ENCODE measurements at places on chromosomes 4 and X.

DNA sequence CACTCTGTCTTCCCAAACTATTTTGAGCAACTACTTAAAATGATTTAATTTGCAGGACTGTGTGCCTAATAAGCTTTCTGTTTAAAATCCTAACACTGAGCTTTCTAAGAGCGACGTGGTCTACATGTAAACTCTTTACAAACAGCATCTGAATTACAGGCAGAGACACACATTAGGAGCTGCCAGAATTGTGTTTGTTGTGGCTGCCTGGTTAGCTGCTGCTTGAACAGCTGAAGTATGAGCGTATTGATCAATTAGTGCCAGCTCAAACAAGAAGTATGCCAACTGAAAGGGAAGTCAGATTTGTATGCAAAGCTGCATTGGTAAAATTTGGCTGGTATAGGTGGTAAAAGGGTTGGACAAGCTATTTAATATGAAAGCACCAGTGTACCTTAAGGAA lies 384.4 kb downstream of the PCDH7 start:
- no peak for DNase-seq

- DNase-seq = no peak
These were observed 69.9 kb upstream of the BRS3 start for GRCh38 chrX:136417806-136418205.

DNA sequence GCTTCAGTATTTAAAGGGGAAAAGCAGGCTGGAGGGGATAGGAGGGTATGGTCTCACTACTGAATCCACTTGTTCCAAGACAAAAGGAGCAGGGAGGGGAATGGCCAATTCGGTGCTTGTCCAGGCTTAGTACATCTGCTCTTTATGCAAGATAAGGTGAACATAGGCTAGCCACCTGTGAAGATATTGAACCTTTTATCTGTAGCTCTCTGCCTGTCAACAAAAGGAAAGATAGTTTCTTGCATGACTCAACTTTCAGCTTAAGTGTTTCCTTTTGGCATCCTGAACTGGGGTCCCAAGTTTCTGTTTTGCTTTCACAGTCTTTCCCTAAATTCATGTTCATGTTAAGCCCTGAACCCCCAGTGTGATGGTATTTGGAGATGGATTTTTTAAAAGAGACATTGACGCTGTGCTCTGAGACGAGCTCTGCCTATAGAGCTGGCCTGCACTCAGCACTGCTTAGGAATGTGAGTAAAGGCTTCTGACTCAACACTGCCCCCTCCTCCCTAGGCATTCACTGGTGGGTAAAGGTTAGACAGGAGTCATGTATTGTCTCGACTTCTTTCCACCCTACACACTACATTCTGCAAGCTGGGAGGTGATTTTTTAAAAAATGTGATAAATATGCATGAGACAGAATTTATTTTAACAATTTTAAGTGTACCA lies 28.2 kb downstream of the FAM149A start:
- no peak for DNase-seq

DNA sequence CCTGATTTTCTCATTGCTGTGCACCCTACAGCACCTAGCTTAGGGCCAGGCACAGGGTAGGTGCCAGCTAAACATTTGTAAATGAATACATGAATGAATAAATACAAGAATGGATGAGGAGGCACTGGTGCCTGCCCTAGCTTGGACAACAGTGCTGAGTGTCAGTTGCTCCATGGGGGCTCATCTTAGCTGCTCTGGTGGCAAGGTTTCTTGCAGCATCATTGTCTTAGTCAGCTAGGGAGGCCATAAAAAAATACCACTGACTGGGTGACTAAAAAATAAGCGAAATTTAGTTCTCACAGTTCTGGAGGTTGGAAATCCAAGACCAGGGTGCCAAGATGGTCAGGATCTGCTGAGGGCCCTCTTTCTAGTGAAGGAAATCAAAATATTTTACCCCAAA lies 31.2 kb downstream of the TMEM31 start:
- no peak for DNase-seq

GRCh38 chr4:6118201-6118600 lies 82.1 kb downstream of the JAKMIP1 start:
- DNase-seq = no peak

GRCh38 chrX:130167040-130167439 lies 1.4 kb upstream of the AIFM1 start:
- DNase-seq = no peak

DNA sequence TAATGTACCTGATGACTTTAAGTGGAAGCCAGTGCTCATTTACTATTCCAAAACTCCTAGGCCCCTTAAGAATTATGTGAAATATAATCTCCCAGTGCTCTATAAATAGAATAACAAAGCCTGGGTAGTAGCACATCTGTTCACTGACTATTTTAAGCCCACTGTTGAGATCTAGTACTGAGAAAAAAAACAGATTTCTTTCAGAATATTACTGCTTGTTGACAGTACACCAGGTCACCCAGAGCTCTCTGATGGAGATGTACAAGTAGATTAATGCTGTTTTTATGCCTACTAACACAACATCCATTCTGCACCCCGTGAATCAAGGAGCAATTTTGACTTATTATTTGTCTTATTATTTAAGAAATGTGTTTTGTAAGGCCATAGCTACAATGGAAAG lies 75.7 kb downstream of the FAM47C start:
- no peak for DNase-seq

DNA sequence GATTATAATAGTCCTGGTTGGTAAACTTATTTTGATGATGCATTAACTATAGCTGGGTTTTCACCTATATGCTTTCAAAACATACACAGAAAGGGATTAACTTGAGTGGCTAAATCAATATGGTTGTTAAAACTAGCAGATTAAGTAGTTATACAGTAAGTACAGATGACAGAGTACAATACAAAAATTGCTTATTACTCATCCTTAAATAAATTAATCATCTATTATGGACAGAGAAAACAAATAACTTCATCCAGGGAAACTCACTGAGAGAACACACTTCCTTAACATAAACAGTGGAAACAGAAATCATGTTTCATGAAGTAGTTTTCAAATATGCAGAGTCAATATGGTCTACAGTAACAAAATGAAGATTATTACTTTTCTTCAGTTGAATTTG lies 133.4 kb downstream of the AREG start:
- no peak for DNase-seq

DNA sequence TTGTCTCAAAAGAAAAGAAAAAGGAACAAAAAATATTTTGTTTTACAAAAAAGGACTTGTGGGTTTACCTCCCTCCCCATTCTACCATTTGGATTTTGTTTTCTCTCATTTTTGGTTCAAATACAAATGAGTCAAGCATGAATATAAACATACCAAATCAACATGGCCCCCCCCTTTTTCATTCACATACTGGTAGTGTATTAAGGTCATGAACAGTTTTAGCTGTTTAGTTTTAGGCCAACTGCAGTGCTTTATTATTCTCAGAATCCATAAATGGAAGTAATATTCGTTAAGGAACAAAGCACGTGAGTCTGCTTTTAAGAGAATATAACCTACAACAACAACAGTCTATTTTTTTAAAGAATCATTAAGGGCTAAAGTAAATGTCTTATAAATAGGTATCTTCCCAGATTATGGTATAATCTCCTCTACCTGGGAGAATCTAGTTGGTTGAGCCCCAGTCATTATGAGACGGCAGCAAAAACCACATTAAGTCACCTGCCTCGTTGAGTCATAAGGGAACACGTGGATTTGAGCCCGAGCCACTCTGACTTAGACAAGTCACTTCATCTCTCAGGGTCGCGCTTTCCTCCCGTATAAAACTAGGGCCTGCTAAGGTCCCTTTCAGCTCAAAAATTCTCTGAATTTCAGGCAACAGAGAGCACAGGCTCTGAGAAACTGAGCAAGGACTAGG lies 26.7 kb downstream of the BCLAF3 start:
- DNase-seq = peak; percentile 79

DNA sequence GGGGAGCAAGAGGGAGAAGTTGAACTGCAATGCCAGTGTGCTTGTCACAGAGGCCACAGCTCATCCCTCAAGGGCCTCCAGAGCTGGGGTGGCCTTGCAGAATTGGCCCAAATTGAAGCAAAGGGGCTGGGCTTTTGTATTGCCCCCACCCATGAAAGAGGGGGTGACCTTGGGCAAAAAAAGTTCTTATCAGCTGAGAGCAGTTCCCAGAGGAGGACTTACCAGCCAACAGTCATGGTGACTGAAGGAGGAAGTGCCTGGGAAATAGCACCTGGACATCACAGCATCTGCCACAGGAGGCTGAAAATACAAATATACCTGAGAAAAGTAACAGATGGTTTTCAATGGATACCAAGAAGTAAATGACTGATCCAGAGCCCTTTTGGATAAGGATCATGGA lies 262.4 kb downstream of the MID1IP1 start:
- DNase-seq = no peak

- no peak for DNase-seq
These were observed 37.2 kb upstream of the FAM9B start for GRCh38 chrX:9071031-9071650.

DNA sequence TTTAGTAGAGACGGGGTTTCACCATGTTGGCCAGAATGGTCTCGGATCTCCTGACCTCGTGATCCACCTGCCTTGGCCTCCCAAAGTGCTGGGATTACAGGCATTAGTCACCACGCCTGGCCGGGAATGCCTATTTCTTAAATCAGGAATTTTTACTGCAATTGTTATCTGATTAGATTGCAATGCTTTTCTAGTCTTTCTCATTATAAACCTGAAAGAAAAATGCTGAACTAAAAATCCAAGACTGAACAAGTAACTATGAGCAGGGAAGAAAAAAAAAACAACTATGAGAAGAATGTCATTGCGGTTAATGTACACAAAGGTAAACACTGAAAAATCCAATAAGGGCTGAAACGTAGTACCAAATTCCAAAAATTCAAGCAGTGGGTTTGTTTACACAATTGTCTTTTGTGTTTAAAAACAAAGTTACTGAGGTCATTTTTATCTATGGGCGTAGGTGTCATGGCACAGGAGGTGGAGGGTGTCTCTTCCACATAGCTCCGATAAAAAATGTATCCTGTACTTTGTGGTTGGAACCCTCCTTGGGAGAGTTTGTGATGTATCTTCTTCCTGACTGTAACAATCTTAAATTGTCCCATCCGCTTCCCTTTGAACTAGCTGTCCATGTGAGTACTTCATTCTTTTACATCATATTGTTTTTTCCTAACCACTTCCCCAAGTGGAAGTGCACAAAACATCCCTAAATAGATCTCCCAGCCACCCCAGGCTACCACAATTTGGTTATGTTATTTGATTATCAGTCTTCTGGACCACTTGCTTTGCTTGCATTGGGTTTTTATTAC lies 11.1 kb upstream of the TMEM156 start:
- no peak for DNase-seq

Measured in activated CD4-positive, alpha-beta T cell treated with anti-CD3 and anti-CD28 coated beads, Interleukin-2, amount 50 U/mL, for 16 hours (primary cell).